ENCODE measurements at places on chromosomes 2 and 18.
A peak's percentile ranks its signal among the peaks of the same experiment; 100 is the strongest.

DNA sequence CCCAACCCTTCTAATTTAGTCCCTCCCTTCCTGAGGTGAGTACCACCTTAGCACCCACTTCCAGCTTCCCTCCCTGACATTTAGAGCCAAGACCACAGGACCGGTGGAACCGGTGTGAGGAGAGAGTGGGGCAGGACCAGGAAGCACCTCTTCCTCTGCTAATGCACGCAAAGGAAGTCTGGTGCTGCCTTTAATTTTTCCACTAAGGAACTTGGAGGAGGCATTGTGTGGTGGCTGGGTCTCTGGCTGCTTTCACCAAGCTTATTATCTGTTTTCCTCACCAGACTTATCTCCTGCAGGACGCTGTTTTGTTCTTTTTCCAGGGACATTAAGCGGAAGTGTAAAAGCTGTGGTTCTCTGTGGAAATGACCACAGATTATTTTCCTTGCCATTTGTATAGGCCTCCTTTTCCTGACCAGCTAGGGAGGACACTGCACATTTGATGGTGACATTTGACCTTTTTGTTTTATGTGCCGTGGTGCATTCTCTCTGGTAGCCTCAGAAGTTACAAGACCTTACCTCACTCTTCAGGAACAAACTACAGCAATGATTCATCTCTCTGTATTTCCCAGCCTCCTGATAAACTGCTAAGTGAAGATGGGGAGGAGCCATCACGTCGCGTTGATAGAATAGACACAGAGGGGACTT is 39.8 kb upstream of the SPTBN1 start:
- DNase-seq, result no peak

- no peak for DNase-seq
Measured at GRCh38 chr2:96792772-96793749, 23.0 kb upstream of the CNNM3 start.

GRCh38 chr2:215664847-215665525 is 229.1 kb upstream of the FN1 start:
- no peak for DNase-seq

DNA sequence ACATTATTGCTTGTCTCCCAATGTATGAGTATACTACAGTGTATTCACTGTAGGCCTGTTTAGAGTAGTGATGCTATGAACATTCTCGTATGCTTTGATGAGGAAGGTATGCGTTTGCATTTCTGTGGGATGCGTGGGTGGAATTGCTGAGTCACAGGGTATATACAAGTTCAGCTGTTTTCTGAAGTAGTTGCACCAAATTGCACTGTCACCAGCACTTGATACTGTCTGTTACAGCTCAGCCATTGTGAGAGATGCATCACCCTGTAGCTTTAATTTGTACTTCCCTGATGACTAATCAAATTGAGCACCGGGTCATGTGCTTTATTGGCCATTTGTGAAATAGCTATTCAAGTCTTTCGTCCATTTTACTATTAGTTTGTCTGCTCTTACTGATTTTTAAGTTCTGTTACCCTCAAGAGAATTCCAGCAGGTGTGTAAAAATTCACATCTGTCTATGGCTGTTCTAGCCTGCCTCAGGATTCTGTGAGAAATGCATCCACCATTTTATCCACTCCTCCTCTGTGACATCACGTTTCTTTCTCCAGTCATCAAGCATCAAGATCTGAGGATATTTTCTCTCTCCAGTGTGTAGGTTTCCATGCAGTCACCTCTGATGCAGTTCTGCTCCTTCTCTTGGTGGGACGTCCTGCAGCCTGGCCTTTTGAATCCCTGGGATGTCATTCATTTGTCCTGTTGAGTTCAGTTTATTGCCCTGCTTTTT is 72.5 kb downstream of the DGKD start:
- DNase-seq, result peak; percentile 43

DNA sequence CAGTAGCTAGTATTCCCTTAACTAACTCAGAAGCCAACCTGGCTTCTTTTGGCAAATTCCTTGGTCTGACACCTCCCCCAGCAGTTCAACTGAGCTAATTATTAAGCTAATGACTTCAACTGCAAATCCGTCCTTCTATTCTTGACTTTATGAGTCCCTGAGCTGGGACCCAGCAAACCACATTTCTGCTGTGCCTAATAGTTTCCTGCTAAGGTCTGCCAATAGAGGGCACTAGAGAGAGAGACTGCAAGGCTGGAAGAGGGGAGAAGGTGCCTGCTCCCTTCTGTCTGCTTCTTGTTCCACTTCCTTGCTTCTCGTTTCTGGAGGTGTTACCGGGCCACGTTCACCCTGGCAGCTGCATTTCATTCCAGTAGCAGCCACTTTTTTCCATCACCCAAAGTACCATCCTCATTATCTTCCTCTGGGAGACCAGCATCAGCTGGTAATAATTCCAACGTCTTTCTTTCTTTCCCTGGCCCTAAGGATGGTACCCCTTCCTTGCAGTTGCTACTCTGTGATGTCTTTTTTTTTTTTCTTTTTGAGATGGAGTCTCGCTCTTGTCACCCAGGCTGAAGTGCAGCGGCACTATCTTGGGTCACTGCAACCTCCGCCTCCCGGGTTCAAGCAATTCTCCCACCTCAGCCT is 352.0 kb downstream of the TNS1 start:
- DNase-seq, result peak; percentile 25

- no peak for DNase-seq
Measured at GRCh38 chr2:226694586-226695284, 104.9 kb downstream of the IRS1 start.

DNA sequence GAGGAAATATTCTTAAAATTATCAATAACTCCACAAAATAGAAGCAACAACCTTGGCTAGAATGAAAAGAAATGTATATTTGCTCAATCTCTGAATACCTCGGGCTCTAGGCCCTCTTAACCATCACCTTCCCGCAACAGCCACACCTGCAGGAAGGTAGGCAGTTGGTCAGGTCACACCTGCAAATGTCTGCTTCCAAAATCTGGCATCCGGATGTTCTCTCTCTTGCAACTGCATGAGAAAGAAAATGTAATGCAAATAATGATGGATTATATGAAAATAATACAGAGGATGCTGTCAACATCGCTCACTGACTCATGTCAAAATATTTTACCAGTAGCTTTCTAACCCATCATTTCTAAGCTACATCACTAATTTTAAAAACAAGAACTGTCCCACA is 148.3 kb downstream of the SATB2 start:
- no peak for DNase-seq

DNA sequence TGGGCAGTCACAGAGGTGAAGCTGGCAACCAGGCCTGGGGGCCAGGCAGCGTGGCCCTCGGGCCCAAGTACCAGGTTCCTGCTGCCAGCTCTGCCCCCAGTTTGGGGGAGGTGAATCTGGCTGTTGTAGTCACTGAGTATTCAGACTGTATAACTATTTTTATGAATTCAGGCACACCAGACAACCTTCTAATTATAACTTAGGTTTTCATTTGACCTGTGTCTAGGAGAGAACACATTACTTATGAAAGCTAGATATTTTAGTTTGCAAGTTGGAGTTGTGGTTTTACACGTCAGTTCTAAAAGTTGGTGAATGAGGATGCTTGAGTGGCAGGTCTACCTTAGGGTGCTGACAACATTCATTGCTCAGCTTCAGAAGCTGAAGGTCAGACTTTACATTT is 71.7 kb downstream of the LIMS1 start:
- DNase-seq, result no peak

DNA sequence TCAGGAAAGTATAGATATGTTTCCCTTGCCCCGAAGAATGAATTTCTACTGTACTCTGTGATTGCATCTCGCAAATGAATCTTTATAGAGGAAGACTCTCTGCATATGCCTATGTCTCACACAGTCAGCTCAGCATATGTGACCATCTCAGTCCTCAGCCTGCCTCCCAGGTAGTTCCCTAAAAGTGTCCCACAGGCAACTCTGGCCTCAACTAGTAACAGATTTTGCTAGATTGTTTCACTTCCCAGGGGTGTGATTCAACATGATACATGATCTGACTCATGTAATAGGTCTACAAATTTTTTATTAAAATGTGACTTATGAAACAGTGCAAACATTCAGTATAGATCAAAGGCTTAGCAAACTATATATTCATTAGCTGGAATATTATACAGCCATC is 296.6 kb upstream of the CRIM1 start:
- DNase-seq, result no peak

All from CD4-positive, alpha-beta T cell treated with Interleukin-15 for 4 hours (primary cell).